ENCODE measurements at places on chromosomes 4 and X.

DNA sequence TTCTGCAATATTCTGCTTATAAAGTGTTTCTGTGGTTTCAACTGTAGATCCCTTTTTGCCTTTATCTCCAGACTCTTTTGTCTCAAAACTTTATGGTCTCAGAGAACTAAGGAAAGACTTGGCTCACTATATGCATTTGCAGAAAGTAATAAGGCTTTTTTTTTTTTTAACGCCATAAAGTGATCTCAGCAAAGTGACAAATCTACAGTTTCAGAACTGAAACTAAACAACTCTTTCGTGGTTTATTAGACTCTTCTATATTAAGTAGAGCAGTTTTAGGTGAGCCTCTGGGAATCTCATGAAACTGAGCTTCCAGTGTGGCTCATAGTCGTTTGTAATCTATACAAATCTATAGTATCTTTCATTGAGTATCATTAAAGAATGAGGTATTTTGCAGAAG is 15.3 kb downstream of the ATP7A start:
- DNase-seq, result no peak

DNA sequence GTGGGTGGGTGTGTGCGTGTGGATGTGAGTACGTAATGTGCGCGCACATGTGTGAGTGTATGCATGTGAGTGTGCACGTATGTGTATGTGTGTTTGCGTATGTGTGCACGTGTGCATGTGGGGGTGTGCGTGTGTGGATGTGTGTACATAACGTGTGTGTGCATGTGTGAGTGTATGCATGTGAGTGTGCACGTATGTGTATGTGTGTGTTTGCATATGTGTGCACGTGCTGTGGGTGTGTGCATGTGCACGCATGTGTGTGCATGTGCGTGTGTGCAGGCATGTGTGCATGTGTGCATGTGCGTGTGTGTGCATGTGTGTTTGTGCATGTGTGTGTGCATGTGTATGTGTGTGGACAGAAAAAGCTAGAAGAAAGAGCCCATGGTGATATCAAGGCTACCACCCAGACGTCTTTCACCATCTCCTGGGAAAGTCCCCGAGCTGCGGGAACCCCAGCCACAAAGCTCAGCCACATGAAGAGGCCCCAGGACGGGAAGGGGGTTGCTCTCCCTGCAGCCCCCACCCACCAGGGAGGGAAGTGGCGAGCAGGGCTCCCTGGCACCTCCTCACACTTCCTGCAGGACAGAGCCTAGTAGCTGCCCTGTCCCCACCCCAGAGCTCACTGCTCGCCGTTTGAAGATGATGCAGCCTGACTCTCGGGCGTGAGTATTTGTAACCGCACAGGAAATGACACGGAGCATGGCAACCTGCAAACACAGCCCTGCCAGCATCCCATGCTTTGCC is 108.3 kb downstream of the DCTD start:
- no peak for DNase-seq

GRCh38 chr4:189147005-189147929 is 793.4 kb upstream of the FRG1 start:
- DNase-seq, result no peak

DNA sequence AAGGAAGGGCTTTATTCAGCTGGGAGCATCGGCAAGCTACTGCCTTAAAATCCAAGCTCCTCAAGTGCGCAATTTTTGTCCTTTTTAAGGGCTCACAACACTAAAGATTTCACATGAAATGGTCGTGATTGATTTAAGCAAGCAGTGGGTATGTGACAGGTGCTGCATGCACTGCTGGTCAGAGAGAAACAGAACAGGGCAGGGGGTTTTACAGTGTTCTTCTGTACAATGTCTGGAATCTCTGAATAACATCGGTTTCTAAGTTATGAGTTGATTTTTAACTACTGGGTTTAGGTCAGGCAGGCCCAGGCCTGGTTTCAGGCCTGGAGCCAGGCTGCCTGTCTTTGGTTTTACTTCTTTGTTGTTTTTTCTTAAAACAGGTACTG is 6.0 kb downstream of the UGT2B17 start:
- no peak for DNase-seq

DNA sequence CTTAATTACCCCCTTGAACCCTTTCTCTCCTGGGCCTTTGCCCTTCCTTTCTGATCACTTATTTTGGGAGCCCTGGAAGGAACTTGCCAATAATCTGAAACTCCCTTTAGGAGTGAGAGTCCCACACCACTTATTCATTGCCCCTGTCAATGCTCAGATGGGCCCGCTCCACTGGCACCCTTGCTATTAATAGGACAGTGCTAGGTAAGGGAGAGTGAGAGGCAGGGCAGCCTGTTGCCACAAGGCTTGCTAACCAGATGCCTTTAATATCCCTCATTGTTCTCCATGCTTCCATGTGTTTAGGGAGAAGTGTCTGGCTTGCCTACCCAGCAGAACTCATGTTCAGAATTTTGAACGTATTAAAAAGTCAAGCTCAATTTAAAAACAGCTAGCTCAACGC is 1.7 kb upstream of the NHS start:
- no peak for DNase-seq

- no peak for DNase-seq
Measured at GRCh38 chrX:338836-339400, 20.3 kb upstream of the GTPBP6 start.

Measured in nucleus accumbens (tissue), 56 donors.